Retina (tissue), 1 donor: ENCODE measurements at places on chromosomes 2 and 18.

GRCh38 chr2:69989441-69990105 is 28.1 kb upstream of the ASPRV1 start:
- DNase-seq, result no peak

DNA sequence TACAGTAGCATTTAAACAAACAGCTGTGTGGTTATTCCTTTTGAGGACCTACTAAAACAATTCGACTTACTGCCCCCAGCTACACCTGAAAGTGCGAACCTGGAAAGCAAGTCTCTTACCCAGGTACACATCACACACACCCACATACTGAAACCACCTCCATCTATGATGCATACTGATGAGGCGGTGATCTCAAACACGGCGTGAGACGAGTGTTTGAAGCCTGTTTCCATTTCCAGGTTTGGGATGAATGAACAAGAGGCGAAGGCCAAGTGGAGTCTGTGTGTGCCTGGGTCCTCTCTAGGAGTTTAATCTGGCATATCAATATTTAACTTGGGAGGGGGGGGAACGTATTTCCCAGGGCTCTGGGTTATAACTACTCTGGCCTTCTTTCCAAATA is 1.6 kb downstream of the TMEM185B start:
- no peak for DNase-seq

DNA sequence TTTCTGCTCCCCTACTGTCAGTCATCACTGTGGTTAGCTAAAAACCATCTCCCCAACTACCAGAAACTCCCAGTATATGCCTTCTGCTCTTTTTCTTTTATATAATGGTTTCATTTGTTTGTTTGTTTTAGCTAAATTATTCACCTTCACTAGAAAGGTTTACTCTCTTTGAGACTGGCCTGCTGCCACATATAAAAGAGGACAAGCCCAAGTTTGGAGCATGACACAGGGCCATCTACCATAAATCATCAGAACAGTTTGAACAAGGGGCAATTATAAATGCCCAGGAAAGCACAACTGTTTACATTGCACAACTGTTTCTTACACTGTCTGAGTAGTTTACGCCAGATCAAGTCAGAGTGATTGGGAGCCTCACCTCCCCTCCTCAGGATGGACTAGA is 471.0 kb upstream of the PIK3C3 start:
- DNase-seq, result no peak

GRCh38 chr18:32975163-32975436 is 202.3 kb upstream of the KLHL14 start:
- no peak for DNase-seq

DNA sequence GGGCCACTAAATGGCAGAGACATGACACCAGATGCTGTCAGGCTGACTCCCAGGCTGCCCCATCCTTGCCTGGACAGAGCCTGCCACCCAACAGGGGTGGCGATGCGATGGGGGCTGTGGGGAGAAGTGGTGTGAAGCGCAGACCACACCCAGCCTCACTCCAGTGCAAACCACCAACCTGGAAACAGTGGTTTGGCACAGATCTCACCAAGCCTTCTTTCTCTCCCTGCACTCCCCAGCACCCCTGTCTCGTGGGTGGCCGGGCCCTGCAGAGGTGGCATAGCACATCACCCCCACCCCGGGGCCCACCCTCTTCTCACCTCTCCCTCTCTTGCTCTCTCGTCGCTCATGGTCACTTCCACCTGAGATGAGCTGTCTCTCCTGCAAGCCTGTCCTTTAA is 32.6 kb downstream of the CIB4 start:
- no peak for DNase-seq

- no peak for DNase-seq
Observed at GRCh38 chr2:189348369-189348768, 92.9 kb upstream of the WDR75 start.

GRCh38 chr2:240368781-240369331 is 66.6 kb upstream of the GPC1 start:
- DNase-seq, result no peak

DNA sequence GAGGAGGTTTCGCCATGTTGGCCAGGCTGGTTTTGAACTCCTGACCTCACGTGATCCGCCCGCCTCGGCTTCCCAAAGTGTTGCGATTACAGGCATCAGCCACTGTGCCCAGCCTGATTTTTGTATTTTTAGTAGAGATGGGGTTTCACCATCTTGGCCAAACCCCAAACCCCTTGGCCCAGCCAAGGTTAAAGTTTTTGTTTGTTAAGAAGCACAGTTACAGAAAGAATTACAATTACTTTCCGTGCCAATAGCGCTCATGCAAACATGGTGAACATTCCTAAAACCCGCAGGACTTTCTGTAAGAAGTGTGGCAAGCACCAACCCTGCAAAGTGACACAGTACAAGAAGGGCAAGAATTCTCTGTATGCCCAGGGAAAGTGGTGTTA is 26.1 kb downstream of the ITSN2 start:
- DNase-seq, result no peak

DNA sequence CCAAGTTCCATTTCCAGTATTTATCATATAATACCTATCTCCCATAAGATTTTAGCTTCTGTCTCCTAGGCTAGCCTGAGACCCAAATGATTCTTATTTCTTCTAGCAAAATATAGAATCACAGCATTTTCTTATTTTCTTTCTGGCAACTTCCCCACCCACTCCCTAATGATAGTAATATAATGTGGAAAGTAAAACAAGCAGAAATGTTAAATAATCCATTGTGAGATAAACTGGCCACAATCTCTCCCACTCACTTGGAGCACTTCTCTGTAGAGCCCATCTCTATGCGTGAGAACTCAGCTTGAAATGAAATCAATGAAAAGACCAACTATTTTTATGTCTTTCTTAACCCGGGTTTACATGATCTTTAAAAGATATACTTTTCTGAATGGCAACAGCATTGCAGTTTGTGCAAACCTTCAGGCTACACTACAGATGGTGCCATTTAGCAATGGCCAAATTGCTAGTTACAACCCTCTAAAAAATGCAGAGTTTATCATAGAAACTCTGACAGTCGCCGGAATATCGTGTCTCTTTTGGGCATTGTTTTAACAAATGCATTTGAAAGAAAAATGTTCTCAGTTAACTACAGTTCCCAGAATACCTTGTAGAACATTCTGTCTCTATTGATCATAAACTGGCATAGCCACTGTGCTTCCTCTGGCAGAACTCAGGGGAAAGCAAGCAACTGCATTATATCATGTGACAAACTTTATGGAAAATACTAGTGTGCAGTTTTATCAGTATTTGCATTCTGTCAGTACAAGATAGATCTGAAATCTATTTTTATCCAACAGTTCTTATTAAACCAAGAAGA is 1407.4 kb upstream of the ZEB2 start:
- DNase-seq, result no peak

DNA sequence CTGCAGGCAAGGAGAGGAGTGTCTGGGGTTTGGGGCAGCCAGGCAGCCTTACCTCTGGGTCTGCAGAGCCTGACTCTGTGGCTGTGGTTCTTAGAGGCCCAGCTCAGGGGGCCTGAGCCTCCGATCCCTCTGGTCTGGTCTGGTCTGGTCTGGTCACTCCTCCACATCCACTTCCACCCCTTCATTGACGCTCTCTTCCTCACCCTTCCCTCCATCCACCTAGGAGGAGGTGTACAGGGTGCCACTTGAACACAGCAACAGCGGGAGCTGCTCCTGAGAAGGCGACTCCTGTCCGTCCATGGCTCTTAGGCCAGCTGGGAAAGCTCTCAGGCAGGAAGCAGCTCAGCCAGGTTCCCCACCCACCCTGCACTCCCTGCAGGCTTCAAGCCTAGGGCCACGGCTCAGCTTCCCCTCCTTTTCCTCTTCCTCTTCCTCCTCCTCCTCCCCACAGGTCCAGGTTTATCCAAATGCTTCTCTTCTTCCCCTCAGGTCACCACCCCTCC is 16.9 kb downstream of the GPR55 start:
- no peak for DNase-seq

DNA sequence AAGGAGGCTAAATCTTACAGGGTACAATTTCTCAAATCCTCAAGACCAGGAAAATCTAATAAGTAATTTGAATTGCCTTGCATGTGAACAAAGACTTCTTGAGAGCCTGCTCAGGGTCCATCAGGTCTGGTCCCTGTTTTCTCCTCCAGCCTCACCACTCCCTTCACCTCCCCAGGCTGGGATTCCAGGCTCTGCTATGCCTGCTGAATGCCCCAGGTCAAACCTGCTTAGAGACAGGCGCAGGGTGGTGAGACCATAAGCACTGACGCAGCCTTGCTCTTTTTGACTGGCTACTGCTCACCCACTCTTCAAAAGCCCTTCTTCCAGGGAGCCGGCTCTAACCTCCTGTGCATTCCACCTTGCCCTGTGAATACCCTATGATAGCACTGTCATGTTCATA is 356.4 kb upstream of the ACVR2A start:
- no peak for DNase-seq

DNA sequence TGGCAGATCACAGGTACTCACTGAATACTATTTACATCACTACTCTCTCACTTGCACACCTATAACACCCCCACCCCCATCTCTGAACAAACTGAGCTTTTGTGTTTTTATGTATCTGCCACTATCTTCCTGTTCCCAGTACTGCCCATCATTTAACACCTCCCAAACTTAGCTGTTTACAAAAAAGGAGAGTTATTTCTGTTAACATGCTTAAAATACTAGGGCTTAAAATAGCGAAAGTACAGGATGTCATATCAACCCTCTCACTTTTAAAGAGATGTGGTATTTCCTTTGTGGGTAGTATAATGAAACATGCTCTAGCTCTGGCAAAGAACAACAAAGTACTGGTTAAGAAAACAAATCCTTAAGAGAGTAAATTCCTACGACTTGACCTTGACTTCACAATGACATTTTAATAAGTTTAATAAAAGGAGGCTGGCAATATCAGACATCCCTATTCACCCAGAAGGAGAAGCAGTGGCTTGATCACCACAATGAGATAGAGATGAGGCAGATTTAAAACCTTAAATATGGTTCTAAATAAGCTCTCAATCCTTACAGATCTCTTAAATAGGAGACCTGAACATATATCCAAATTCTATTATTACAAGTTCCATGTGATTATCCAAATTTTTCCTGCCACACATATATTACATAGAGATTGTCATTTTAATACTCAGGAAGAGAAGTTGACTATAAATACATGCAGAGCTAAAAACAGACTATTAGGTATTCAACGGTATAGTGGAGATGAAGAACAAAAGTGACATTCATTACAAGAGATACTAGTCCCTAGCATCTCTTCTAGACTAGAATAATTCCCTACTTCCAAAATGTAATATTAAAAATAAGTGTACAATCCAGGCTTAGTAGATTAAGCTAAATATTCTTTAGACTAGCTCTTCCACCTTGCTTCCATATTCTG is 36.9 kb downstream of the TRAK2 start:
- no peak for DNase-seq

DNA sequence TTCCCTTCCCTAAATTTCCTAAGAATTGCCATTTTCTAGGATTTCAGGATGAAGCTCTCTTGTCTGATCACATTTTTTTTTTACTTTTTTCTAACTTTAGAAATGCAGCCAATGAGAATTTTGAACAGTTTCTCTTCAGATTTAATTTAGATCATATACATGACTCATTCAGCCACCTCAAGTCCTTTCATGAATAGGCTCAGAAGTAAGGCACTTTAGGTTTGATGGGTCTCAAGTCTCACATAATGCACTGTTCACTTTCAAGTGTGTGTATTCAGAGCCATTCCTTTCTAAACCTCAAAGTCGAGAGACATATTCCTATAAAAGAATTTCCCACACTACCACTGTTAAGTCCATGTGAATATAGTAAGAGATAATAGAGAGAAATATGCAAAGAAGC is 614.1 kb upstream of the VRK2 start:
- DNase-seq, result no peak

DNA sequence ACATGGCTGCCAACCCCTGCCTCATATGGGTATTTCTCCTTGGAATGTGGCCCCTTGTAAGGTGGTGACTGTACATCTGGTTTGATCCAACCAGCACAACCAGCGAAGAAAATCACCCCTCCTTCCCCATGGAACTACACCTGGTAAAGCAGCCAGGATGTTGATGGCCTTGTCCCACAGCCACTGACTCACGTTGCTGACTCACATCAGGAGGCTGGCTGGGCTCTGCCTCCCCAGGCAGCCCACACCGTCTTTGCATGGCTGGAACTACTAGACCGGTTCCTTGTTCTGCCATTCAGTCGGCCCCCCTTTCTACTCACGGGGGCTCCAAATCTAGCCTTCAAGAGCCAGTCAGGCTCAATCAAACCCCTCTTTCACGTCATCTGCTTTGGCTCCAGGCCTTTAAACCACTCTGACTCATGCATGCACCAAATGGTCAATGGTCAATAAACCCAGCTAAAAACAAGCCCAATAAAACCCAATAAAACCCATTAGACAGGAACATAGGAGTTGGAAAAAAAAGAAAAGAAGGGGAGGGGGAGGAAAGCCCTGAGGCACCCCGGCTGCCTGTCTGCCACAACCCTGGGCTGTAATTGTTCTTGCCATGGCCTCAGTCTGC is 114.8 kb downstream of the PLB1 start:
- DNase-seq, result no peak

DNA sequence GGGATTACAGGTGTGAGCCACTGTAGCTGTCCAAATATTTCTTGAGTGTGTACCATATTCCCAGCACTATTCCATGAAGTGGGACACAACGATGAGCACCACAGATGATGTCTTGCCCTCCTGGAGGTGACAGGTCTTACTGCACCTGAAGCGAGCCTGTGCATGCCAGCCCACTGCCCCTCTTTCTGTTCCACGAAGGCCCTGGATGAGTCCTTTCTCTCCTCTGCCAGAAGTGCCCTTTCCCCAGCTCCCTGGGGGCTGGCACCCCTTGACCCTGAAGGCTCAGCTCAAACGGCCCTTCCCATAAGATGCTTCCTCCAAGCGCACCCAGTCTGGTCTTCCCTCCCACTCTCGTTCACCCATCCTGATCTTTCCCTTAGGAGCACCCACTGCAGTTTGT is 5.5 kb downstream of the ATP6V1B1 start:
- DNase-seq, result no peak

DNA sequence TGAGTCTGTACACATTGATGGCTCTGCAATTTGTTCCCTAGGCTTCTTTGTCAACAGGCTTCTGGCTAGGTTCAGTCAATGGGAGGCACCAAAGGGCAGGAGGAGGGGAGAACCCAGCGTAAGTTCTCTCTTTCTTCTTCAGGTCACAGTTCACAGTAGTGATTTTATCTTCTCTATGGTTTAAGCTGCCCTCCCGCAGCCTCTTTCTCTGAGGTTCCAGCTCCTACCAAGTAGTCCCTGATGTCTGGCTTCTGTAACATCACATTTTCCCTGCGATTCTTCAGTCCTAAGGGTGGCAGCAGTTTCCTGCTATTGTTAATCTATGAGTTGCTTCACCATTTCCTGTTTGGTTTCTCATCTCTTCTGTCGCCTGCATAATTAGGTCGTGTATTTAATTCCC is 107.4 kb downstream of the CPO start:
- DNase-seq, result no peak
